ENCODE measurements at places on chromosomes 4 and X. TPM values are rescaled to one million over a fixed set of nuclear protein-coding genes. Genes with fewer than 3 reads are reported as not detected.
A peak's percentile ranks its signal among the peaks of the same experiment; 100 is the strongest.

- no peak for DNase-seq
Observed at GRCh38 chrX:53644751-53645150, 41.8 kb downstream of the HUWE1 start.

DNA sequence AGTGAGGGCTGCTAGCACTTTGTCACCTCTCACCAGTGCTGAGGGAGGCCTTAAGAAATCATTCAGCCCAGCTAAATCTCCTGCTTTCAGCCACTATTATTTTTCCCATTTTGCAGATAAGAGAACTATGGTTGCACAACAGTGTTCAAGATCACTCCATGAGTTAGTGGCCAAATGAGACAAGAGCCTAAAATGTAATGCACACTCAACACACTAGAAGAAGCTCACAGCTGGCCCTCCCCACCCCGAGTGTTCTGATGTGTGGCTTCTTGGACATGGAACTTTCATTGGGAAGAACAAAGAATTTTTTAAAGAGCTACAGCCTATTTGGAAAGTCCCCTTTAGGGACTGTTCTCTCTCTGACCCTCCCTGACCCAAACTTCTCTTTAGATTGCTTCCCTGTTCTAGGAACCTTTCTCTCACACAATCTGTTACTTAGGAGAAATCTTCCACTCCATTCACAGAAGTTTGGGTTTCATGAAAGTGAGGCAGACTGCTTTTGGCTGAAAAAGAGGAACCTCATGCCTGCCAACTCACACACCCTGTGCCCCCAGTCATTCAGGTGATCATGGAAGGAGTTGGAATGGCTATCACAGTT lies 44.0 kb upstream of the CT47C1 start:
- no peak for DNase-seq

Gene KDR
- total RNA-seq = 25.0 TPM

DNA sequence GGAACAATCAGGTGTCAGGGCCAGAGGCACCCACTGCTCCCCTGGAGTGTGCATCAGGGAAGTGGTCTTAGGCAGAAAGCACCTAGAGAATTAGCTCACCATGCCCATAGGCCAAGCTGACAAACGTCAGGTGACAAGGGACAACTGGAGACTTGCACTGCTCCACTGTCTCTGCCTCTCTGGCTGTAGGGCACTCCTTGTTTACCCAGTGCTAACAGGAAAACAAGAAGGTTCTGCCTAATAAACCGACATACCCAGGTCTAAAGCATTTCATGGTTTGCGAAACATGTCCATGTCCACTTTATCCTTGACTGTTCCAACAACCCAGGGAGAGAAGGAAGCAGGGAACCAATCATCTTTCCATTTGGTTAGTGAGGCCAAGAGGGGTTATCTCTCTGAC lies 92.5 kb upstream of the MAMLD1 start:
- DNase-seq = no peak

- DNase-seq = no peak
Observed at GRCh38 chr4:32488690-32489089, 1768.5 kb downstream of the PCDH7 start.

- DNase-seq = no peak
Observed at GRCh38 chr4:7120341-7120740, 52.5 kb upstream of the GRPEL1 start.

Gene FAT4
- total RNA-seq = 17.6 TPM

- DNase-seq = peak; percentile 76
Observed at GRCh38 chrX:119427024-119427794, 28.1 kb downstream of the SLC25A43 start.

Gene TEX11
- 0.98 TPM for total RNA-seq

Gene SORBS2
- total RNA-seq = 82.8 TPM

DNA sequence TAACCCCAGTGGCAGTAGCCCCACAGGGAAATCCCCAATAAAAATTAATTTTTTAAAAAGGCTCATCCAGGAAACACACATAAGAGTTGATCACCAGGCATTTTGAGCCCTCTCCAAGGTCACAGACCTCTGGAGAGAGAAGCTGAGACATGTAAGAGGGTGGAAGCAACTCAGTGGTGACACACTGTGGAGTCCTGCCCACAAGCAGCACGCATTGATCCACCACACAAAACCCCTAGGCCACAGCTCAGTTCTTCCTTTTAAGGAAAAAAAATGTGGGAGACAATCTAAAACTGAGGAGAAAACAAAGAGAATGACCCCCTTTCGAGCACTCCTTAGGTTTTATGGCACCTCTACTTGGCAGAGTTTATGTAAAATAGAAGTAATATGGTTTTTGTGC lies 71.7 kb upstream of the S100G start:
- DNase-seq = no peak

GRCh38 chr4:150037251-150037856 lies 40.9 kb upstream of the DCLK2 start:
- no peak for DNase-seq

Gene TXK
- total RNA-seq = 17.0 TPM

DNA sequence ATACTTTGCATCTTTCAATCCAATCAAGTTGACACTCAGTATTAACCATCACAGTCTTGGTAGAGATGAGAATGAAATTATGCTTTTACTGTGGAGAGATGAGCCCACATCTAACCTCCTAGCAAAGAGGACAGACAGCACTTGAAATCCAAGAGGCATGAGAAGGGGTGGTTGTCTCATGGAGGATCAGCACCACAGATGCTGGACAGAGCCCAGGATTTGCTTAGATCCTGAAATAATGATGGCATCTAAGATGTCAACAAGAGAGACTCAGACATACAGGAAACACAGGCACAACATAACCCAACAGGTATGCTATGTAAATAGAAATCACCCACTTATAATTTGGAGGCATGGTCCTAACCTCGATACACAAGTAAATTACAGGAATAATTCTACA lies 74.3 kb upstream of the VCX2 start:
- no peak for DNase-seq

GRCh38 chr4:71287305-71287704 lies 51.5 kb upstream of the SLC4A4 start:
- no peak for DNase-seq

DNA sequence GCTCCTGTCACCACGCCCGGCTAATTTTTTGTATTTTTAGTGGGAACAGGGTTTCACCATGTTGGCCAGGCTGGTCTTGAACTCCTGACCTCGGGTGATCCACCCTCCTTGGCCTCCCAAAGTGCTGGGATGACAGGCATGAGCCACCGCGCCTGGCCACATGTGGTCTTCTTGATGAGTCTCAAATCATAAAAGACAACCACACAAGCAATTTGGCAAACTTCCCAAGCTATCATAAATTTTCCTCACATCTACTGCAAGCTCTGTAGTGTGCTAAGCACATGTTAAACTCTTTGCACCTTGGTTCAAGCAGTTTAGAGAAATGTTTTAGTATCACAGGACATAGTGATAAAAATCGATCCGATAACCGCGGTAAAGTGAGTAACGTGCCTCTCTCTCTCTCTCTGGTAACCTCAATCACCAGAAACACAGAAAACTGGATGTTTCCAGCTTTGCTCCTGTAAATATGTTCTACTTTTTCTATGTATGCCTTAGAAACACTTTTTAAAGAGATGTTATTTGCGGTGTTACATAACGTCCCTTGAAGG lies 256.8 kb downstream of the DHRSX start:
- no peak for DNase-seq

Gene LONRF3
- total RNA-seq = 4.3 TPM

DNA sequence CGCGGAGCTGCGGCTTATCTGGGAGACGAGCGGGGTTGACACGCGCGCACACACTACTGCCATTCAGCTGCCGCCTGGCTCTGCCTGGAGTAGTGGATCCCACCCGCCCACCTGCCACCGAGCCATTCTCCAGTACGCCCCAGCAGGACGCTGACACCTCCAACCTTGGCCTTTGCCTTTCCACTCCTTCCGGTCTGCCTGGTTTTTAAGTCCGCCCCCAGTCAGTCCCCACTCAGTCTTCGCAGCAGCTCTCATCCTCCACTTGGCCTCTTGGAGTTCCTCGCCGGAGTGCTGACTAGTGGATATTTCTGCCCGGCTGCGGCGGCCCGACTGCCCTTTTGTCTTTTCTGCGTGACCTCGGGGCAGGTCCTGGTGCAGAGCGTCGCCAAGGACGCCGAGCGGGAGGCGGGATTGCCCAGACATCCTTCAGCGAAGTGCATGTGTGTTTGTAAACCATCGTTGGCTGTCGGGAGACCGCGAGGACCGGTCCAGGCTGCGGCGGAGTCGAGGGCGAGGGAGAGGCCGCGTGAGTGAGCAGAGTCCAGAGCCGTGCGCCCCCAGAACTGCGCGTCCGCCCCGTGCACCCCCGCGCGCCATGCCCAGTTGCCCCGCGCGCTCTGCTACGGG lies 1.1 kb downstream of the SLIT2 start:
- DNase-seq = peak; percentile 75

Gene ADH1C
- total RNA-seq = 1.2 TPM

Gene MUC7
- total RNA-seq = not detected

Gene S100P
- 30.2 TPM for total RNA-seq

Gene TCEAL7
- 4.7 TPM for total RNA-seq

DNA sequence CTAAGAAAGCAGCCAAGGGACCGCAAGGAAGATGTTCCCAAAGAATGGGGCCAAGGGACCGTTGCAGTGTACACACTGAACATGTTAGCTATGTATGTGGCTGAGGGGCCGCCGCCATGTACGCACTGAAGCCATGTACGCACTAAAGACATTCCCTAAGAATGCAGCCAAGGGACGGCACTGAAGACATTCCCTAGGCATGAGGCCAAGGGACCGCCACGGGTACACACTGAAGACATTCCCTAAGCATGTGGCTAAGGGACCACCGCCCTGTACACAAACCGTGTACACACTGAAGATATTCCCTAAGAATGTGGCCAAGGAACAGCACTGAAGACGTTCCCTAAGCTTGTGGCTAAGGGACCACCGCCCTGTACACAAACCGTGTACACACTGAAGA lies 54.0 kb downstream of the DHRSX start:
- DNase-seq = peak; percentile 20

Gene IDS
- 84.4 TPM for total RNA-seq

Gene HTR2C
- total RNA-seq = not detected

Measured in spleen (tissue), 13 donors.